Body of pancreas (tissue), 4 donors: ENCODE measurements at places on chromosomes 5 and 9. TPM values are rescaled to one million over a fixed set of nuclear protein-coding genes. Genes with fewer than 3 reads are reported as not detected.

GRCh38 chr9:124886866-124887492, 25.0 kb downstream of the ARPC5L start:
- no peak for DNase-seq

The ZNF658 gene
- total RNA-seq, result 4.3 TPM

The TRMT10B gene
- 6.7 TPM for total RNA-seq

DNA sequence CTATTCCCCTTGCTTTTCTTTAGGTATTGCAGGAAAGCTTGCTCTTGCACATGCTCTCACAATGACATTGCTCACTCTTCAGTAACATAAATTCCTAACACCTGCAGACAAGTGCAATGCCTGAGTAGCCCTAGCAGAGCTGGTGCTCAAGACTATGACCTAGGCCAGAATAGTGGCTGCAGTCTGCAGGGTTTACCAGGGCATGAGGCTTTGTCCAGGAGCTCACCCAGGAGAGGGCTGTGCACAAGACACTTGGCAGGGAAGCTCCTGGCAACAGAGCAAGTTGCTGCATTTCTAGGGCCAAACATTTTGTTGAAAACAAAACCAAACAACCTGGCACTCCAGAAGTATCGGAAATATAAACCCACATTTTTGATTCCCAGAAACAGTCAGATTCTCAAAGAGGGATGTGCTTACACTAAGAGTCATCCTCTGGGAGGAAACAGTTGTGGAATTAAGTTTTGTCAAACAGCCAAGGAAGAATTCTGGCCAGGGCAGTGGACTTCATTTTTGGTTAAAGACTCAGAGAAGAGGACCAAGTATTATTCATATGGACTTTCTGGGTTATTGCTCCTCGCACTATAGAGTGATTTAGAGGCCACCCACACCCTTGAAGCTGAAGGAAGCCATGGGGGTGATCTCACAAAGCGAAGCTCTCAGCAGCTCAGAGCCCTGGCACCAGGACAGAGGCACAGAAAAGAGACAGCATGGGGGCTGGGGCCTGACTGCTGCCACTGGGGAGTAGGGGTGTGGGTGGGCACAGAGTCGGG, 44.9 kb downstream of the MACROH2A1 start:
- no peak for DNase-seq
